NCI-H226 (cell line): ENCODE measurements at places on chromosomes 11 and 22.

DNA sequence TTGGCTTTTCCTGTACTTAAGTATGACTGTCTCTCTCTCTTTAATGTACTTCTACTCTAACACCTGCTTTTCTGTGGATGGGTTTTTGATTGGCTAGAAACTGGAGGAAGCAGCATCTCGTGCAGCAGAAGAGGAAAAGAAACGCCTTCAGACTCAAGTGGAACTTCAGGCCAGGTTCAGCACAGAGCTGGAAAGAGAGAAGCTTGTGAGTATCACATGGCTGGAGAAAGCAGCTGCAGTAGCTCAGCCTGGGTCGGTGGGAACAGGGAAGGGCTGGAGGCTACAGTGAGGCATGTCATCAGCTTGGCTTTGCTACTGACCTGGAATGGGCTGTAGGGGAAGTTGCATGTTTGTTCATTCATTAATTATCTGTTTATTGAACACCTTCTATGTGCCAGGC lies 74.2 kb downstream of the SWAP70 start:
- DNase-seq: no peak

GRCh38 chr22:40256516-40256915 lies 78.8 kb downstream of the TNRC6B start:
- DNase-seq: no peak

DNA sequence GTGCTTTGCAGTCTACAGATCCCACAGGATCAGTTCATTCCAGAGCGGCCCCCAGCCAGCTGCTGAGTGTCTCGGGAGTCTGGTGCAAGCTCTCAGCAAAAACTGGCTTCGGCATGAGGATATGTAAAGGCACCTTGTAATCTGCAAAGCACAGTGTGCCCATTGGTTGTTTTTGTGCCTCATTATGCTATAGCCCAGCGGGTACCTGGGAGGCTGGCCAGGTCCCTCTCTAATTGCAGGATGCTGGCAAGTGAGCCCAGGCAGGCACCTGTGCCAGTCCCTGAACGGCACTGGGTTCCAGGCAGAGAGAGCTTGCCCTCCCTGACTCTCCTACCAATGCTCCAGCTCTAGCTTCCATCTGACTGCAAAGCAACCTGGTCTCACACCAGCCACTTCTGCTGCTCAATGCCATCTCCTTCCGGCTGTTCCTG lies 128.7 kb downstream of the DSCAML1 start:
- no peak for DNase-seq

DNA sequence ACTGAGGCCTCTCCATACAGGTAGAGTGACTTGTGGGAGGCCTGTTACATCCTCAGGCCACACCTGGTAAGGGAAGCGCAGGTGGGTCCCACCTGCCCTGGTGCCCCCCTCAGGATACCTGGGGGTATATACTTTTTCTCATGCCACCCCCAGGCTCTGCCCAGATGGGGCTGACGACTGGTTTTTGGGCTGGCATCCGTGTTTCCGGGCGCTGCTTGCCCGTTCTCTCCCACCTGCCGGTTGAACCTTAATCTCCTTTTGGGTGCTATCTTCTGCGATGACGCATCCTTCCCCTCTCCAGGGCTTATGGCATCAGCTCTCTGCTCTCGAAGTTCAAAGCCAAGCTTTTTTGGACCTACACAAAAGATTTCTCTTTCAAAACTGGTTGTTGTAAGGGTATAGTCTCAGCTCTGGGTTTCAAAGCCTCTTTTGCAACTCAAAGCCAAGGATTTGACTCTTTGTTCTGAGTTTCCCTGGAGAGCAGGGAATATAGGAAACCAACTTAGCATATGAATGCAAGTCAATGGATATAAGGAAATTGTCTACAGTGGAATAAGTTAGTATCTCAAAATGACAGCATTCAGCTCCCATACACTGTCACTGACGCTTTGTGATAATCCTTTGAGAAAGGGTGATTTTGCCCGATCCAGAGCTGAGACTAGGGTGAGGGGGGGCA lies 8.6 kb upstream of the LRRC10B start:
- DNase-seq: no peak

DNA sequence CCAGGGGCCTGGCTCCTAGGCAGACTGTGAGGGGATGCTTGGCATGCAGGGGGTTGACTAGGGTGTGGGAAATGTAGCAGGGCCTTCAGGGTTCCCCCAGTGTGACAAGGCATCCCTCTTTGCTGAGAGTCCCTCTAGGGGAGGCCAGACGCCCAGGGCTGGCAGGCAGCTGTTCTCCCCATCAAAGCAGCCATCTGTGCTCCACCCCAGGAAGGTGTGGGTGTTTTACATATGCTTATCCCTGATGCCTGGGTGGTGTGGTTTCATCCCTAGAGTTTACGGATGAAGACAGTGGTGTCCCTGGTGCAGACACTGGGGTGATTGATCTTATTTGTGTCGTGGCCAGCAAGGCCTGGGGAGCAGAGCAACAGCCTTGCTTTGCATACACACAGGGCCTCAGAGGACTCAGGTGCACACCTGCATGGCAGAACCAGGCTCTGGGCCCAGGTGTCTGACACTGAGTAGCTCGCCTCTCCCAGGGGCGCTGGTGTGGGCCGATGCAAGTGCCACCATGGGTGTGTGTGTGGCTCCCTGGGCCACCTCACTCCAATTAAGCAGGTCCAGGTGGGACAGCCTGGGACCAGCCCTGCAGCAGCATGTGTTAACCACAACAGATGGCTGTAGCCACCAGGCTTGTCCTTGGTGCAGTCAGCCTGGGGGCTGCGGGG lies 74.2 kb downstream of the MED15 start:
- DNase-seq: no peak

DNA sequence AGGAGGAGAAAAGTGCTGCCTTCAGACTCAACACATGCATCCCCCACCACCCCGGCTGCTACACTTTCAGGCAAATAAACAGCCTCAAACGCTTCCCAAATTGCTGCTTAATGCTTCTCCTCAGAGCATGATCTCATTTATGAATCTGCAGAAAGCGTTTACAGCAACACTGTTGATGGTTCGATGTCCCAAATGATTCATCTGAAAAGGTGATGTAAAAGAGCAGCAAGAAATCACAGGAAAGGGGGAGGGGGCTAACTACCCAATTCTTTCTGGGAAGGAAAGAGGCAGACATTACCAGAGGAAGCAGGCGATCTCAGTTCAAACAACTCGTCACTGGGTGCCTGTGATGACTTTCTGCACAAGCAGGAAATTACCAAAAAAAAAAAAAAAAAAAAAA lies 119.6 kb downstream of the TENM4 start:
- no peak for DNase-seq

GRCh38 chr11:60316317-60316716 lies 10.7 kb upstream of the MS4A6E start:
- DNase-seq: no peak

DNA sequence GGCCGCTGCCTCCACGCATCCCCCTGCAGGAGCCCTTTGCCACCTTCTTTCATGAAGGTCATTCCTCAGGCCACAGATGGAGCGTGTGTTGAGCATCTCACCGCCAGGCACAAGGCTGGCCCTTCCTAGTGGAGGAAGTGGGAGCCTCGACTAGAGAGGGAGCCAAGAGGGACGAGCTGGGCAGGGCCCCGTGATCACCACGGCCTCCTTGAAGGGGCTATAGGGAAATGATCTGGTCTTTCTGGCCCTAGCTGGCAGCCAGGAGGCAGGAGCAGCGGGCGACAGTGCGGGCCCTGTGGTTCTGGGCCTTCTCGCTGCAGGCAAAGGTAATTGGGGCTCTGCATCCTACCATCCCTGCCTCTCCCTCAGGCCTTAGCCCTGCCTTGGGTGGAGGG lies 49.1 kb downstream of the PISD start:
- DNase-seq: no peak

- no peak for DNase-seq
Measured at GRCh38 chr11:35945137-35945518, 1.3 kb downstream of the LDLRAD3 start.

DNA sequence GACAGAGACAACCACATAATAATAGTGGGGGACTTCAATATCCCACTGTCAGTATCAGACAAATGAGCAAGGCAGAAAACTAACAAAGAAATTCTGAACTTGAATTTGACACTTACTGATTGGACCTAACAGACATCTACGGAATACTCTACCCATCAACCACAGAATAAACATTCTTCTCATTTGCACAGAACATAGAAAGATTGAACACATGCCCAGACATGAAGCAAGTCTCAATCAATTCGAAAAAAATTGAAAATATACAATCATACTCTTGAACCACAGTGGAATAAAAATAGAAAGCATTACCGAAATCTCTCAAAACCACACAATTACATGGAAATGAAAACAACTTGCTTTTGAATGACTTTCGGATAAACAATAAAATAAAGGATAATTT lies 17.9 kb downstream of the RAB38 start:
- DNase-seq: no peak

GRCh38 chr11:114090976-114091375 lies 31.5 kb downstream of the ZBTB16 start:
- no peak for DNase-seq

DNA sequence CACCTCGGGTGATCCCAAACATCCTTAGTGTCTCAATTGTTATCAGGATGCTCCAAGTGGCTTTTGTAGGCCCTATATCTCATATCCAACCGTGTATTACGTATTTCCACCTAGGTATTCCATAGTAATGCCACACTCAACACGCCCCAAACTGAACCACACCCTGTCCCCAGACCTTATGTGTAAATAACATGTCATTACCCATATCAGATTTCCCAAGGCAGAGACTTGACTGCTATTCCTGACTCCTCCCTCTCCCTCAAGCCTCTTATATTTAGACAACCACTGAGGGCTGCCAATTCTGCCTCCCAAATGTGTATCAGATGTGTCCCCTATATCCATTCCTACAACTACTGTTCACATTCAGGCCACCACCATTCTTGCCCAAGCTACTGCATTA lies 132.8 kb upstream of the NCAM1 start:
- DNase-seq: no peak

DNA sequence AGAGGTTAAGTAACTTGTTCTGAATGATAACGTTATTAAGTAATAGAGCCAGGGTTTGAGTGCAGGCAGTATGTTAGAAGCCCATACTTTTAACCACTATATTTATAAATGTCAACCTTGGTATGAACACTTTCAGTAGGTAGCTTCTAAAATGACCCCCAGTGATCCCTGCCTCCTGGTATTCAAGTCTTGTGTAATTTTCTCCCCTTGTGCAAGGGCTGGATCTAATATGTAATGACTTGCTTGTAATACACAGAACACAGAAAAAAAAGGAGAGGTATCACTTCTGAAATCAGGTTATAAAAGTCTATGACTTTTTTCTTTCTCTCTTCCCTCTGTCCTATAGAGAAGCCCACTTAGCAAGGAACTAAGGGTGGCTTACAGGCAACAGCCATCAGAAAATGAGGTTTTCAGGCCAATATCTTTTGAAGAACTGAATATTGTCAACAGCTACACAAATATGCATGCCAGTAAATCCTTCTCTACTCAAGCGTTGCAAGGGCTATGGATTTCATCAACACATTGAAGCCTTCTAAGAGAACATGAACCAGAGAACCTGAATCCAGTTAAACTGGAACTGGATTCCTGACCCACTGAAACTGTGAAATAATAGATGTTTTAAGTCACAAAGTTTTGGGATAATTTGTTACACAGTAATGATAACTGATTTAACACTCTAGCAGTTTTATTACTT lies 712.3 kb downstream of the METTL15 start:
- DNase-seq: peak; percentile 90

DNA sequence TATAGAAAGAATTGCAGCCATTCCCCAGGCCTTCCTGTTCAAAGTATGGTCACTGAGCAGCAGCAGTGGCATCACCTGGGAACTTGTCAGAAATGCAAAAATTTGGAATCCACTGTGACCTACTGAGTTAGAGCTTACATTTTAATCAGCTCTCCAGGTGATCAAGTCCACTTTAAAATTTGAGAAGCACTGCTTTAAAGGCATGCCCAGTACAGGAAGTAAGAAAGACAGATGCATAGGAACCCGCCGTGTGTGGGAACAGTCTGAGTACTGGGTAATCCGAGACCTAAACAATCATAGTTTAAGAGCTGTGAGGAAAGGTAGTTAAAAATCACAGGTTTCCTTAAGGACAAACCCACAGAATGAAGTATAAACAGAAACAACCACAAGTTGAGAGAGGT lies 462.4 kb downstream of the RAB38 start:
- no peak for DNase-seq

- DNase-seq: no peak
Measured at GRCh38 chr11:72039031-72039855, 40.5 kb downstream of the IL18BP start.

GRCh38 chr11:99537681-99538080 lies 516.9 kb downstream of the CNTN5 start:
- no peak for DNase-seq

DNA sequence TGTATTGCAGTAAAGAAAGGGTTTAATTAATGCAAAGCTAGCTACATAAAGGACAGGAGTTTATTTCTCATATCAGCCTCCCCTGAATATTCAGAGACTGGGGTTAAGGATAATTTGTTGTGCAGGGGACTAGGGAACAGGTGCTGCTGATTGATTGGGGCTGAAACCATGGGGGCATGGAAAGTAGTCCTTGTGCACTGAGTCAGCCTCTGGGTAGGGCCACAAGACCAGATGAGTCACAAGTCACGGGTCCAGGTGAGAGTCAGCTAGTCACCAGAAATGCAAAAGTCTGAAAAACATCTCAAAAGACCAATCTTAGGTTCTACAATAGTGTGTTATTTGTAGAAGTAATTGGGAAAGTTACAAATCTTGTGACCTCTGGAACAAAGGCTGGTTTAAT lies 32.9 kb upstream of the SYT13 start:
- DNase-seq: no peak

- DNase-seq: no peak
Measured at GRCh38 chr11:129695571-129696308, 119.9 kb upstream of the TMEM45B start.

GRCh38 chr11:96256215-96257011 lies 86.6 kb downstream of the MAML2 start:
- DNase-seq: no peak

DNA sequence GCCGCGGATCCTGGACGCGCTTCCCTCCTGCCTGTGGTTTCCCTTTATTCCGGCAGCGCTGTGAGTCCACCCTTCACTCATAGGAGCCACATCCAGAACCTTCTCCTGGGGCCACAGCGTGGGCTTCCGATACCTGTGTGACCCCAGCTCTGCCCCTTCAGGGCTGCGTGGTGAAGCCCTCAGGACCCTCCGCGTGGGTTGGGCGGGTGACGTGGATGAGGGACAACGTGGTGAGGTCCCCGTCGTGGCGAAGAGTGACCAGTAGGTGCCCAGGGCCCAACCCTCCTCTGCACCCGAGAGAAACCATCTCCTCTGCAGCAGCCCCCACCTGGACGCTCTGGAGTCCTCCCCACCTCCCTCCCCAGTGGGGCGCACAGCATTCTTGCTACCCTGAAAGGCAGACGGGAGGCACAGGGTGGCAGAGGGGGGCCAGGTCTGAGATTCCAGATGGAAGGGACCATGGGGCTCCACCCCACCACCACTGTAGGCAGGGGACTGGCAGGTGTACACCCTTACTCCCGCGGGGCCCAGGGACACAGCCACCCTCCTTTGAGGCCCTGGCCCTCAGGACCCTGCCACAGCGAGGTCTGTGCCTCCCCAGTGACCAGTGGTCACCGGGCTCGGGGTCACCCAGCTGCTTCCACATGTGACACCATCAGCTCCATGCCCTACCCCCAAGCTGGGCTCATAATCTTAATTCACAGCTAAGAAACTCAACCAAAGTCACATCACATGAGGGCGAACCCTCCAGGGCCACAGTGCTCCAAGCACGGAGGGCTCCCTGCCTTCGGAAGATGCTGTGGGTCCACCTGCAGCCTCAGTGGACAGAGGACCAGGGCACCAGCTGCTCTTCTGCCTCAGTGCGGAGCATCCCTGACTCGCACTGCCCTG lies 3.4 kb upstream of the ZBED4 start:
- DNase-seq: no peak
